ENCODE measurements at places on chromosomes 12 and 14. TPM values are rescaled to one million over a fixed set of nuclear protein-coding genes. Genes with fewer than 3 reads are reported as not detected.

GRCh38 chr14:103286968-103287850, 46.8 kb upstream of the EIF5 start:
- no peak for DNase-seq

DNA sequence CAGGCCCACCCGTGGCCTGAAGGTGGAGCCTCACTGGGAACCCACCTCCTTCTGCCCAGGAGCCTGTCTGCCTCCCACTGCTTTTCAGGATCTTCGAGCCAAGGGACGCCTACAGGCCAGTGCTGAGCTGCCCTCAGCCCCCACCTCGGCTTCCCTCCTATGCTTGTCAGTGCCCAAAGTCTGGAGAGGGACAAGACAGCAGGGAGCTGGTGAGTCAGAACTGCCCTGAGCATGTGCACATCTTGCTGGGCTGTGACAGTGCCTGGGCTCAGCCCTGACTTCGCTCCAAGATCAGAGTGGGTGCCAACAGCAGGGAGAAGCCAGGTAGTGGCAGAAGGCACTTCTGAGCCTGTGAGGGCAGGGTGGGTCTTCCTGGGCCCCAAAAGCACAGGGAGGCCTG, 286.8 kb downstream of the AEBP2 start:
- DNase-seq = no peak

GRCh38 chr14:84885061-84885460, 644.9 kb upstream of the FLRT2 start:
- no peak for DNase-seq

DNA sequence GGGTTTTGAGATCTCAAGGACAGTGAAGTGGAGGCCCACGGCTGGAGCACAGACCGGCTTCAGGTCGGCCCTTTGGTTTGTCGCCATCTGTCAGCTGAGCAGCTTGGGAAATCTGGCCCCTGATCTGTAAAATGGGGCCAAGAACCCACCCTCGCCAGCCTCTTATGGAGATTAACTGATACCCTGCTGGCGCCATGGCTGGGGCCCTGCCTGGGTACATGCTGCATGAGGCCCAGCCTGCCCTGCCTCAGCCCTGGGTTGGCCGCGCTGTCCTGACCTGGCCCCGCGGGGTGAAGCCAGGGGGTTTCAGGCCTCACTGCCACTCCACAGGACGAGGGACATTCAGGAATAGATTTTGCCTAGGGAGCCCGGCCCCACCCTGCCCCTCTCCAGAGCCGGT, 33.9 kb upstream of the MEG3 start:
- DNase-seq = no peak

- DNase-seq = no peak
Observed at GRCh38 chr12:46832130-46832704, 6.4 kb upstream of the SLC38A4 start.

DNA sequence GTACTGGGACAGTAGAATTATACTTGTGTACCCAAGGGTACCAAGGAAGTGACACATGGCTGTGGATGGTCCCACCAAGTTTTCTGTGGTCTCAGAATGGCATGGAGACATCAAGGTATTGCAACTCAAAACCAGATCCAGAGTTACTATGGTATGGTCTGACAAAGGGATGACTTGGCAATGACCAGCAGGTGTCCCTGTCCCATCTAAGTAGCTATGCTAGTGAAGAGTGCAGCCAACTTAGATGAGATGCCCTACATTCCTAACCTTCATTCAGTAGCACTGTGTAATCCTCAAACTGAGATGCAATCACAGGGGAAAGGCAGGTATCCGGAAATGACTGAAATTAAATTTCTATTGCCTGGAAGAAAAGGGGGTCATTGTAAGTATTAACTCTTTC, 188.7 kb upstream of the TMEM260 start:
- DNase-seq = no peak

- DNase-seq = no peak
Observed at GRCh38 chr12:124490584-124491305, 76.7 kb downstream of the NCOR2 start.

DNA sequence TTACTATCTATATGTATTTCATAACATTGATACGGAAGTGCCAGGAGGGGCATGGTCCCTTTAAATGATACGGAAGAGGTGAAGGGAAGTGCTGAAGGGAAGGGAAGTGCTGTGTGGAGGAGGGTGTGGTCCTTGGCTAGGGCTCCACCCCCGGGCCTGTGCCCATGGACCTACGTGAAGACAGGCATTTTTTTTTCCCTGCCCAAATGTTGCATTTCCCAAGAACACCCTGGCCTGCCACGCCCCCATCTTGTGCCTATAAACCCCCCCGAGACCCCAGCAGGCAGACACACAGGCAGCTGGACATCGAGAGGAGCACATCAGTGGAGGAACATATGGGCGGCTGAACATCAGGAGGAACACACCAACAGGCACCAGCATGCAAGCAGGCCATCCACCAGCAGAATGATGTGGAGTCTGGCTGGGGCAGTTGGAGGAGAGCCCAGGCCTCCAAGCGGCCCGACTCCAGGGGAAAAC, 134.1 kb downstream of the SLC41A2 start:
- DNase-seq = no peak

DNA sequence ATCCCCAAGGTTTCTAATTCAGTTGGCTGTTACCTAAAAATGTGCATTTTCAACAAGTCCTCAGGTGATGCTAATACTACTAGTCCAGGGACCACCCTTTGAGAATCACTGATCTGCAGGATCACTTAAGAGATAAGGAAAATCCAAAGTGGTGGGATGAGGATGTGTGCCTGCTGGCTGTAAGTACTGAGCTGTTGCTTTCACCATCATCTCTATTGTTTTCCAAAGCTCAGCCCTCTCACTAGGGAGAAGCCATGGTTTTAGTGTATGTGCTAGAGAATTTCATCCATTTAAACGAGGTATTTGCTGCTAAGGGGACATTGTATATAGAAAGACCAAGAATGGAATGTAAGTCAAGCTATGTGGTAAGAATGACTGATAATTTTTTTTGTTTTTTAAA, 202.3 kb downstream of the KIF21A start:
- DNase-seq = no peak

DNA sequence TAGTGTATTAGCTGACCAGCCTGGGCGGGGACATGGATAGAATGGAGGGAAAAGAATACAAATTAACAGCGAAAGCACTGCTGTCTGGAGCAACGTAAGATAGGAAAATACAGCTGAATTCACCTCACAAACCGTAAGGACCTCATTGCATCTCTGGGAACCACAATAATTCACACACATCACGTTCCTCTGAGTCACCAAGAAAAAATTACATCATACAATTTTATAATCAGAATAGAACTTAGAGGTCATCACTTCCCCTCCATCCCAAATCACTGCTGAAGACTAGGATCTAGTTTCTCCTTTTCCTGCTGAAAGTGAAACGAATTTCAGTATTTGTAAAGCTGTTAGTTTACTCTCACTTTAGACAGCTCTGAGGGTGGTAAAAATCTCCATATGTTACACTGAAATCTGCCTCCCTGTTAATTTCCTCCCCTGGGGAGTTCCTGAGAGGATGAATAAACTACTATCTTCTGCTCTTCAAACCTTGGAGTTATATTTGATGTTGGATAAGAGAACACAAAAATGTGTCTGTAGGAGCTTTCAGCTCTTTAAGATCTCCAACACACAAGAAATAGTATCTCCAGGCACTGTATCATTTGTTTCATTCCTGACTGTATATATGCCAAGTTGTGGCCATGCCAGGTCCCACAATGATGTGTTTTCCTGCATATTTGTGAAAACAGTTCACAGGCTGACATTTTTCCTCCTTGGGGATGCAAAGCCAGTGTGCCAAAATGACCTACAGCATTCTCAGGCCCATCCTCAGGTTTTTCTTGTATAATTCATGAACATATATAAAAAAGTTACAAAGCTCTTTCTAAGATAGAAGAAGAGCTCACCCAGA, 63.8 kb upstream of the SSTR1 start:
- no peak for DNase-seq

DNA sequence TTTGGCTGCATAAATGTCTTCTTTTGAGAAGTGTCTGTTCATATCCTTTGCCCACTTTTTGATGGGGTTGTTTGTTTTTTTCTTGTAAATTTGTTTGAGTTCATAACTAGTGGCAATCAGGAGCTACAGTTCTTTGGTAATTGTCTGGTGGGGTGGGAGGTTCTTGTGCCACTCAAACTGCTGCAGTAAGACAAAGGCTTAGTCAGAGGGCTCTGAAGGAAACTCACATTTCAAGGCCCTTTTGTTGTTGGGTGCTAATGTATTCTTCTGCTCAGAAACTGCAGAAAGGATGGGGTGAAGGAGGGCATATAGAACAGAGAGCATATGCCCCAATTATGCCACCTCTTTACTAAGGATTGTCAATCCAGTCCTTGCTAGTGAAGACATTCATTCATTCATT, 21.9 kb downstream of the MYRFL start:
- DNase-seq = no peak

DNA sequence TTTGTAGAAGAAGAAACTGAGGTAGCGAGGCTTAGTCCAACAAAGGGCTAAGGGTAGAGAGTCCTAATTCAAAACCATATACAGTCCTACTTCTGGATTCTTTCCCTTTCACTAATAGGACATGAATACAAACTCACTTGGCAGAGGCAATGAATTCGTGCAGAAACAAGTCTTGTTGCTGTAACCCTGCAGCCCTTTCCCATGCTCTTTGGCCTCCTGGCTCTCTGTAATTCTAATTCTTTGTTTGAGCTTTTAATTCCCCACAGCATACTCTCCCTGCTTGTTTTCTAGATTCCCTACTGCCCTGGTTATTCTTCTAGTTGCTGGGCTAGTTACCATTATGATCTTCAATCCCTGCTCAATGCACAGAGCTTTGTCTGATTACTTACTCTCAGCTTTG, 381.4 kb downstream of the ETNK1 start:
- DNase-seq = no peak

- DNase-seq = no peak
Observed at GRCh38 chr14:93645200-93645599, 143.1 kb downstream of the PRIMA1 start.

DNA sequence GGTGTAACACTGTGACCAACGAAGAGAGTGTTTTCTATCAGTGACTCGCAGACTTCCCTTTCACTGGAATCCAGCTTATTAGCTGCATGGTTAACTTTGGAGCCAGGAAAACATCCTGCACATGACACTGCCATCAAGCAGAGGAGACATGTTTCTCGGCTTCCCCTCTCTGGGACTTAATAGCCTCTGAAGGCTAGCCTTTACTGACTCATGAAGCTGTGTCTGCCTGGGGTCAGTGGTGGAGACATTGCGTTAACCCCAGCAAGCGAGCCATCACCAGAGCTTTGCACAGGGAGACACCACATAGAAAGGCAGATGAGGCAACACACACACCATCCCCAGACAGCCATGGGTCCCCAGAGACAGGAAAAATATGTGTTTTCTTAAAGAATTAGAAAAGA, 126.9 kb upstream of the PRICKLE1 start:
- no peak for DNase-seq

GRCh38 chr12:76236640-76237039, 111.6 kb downstream of the BBS10 start:
- DNase-seq = no peak

The SERPINA1 gene
- 1.2 TPM for total RNA-seq

The PTPN6 gene
- 21.6 TPM for total RNA-seq

The SLC8A3 gene
- total RNA-seq = 0.22 TPM

The GPR84 gene
- 0.32 TPM for total RNA-seq

The TAPBPL gene
- 2.5 TPM for total RNA-seq

The MAP3K9 gene
- total RNA-seq = 9.2 TPM

The SERPINA3 gene
- total RNA-seq = 0.29 TPM

The CCDC197 gene
- not detected for total RNA-seq

The RNASE3 gene
- not detected for total RNA-seq

The PLCZ1 gene
- total RNA-seq = not detected

The ATG101 gene
- total RNA-seq = 29.4 TPM

The SLCO1B1 gene
- total RNA-seq = 0.09 TPM

The LRP6 gene
- 72.9 TPM for total RNA-seq

The PDE3A gene
- 12.7 TPM for total RNA-seq

The NOVA1 gene
- total RNA-seq = 13.3 TPM
